COLO829 (cell line): ENCODE measurements at places on chromosomes 12 and 14.

DNA sequence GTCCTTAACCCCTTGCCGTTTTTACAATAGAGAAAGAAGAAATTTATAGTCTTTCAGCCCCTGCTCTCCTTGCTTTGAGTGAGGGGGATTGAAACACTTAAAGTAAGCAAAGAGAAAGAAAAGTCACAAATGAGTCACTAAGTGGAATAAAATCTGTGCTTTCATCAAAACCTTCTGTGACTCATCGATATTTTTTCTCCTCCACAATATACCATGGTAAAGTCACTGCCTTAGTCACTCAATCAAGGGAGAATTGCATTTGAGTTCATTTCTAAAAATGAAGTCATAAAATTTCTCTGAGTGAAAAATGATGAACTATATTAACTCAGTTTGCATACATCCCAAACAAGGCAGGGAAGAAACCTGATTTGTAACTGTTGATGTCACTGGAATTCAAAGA, 470.3 kb downstream of the FOXG1 start:
- DNase-seq, result peak; percentile 34

- peak; percentile 4 for DNase-seq
Measured at GRCh38 chr12:122318607-122319605, 52.6 kb upstream of the VPS33A start.

DNA sequence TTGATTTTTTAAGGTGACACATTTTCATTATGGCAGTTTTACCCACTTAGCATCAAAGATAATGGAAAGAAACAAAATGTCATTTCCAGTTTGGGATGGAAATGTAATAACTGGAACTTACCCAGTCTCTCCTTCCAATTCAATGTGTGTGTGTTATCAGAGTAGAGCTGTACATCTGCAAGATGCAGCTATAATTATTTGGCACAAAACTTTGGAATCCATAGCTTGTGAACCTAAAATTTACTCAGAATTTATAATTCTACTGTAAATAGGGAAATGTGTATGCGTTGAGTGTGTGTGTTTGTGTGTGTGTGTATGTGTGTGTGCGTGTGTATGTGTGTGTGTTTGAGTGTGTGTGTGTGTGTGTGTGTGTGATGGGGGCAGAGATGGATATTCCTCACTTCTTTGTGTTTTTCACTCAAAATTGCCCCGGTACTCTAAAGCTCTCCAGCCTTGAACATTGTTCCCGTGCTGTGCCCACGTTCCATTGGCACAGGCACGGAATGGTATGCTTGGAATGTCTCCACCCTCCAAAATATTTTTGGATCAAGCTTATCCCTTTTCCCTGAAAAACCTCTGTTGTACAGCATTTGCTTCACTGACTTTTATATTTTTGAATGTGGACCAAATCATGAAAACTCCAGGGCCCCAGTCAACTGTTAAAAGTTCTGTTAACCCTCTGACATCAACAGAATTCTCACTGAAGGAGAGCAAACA, 150.2 kb upstream of the BMP4 start:
- DNase-seq, result no peak

DNA sequence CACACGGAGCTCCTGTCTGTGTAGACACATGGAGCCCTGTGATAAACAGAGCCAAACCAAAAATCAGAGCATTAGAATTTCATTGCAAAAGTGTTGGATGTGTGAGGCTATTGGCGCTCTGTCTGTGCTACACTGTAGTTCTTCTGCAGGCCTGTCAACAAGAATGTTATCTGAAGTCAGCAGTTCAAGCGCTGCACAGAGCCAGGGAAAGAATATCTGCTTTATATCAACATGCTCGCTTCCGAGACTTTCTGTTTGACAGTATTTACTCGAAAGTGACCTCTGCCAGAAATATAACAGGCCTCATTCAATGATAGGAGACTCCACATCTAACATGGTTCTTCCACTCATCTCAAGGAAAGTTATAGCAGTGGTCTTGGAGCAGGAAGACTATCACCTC, 118.3 kb downstream of the CCER1 start:
- DNase-seq, result no peak

DNA sequence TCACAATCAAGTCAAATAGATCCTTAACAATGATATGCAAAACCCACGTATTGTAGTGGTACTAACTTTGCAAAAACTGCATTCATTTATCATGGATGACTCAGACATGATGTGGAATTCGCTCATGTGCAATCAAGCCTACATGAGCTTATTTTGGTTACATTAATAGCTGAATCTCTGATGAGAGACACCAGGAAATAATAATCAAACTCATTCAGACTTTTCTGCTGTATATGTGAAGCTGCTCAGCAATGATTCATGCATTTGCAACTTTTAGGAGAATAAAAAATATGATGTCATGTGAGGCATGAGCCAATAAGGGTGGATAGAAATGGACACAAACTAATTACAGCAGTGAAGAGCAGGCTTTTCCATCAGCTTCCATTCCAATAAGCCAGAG, 1075.8 kb upstream of the TMEM132C start:
- DNase-seq, result peak; percentile 6

DNA sequence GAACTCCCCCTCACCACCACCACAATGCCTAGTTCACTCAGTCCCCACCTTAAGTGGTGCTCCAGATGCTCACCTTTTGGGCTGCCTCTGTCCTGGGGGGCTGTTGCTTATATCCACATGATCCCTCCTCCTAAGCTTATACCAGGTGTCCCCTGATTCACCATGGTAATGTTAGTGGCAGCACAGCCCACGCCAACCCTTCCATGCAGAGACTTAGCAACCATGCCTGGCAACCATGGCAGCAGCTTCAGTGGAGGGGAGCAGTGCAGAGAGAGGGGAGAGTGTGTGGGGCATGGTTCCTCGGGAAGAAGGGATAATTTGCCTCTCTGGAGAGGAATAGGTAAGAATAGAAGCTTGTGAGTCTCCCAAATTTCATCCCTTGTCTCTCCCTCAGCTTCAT, 1.2 kb upstream of the DDN start:
- no peak for DNase-seq

DNA sequence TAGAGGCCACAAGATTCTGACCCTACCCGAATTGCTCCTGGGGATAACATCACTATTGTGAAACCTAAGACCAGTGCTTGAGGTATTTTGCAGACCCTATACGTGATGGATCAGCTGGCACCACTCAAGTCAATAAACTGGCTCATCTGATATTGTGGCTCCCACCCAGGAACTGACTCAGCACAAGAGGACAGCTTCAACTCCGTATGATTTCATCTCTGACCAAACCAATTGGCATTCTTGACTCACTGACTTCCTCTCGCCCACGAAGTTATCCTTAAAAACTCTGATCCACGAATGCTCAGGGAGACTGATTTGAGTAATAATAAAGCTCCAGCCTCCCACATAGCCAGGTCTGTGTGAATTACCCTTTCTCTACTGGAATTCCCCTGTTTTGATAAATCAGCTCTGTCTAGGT, 1036.1 kb upstream of the TMEM132C start:
- DNase-seq, result peak; percentile 6

- peak; percentile 25 for DNase-seq
Measured at GRCh38 chr12:75951399-75952278, 79.9 kb downstream of the PHLDA1 start.

- DNase-seq, result no peak
Measured at GRCh38 chr12:75964150-75964549, 67.4 kb downstream of the PHLDA1 start.
